ENCODE measurements at places on chromosomes 7 and 10.
A peak's percentile ranks its signal among the peaks of the same experiment; 100 is the strongest.

DNA sequence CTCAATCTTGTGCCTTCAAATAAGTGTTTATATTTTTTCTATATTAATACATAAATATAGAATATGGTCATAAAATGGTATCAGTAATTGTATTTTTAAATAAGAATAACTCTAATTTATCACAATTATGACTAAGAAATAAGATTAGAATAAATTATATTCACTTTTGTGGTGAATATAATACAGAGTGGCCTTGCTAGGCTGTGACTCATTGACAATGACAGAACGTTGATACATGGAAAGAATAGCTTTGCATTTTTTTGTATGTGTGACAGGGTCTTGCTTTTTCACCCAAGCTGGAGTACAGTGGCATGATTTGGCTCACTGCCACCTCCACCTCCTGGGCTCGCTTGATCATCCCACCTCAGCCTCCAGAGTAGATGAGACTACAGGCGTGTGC lies 47.8 kb upstream of the PCLO start:
- DNase-seq: no peak

DNA sequence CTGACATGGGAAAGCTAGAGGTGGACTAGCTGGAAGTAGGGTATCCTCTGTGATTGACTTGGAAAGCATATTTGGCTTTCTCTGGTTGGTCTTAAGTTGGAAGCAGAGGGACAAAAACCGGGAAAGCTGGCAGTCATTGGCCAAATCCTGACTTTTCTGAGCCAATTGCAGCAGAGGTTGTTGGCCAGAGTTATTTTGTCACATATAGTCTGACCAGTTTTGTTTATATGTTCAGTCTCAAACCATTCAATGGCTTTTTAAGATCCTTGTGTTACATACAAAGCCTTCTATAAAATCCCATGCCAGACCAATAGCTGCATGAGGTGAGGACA lies 6.3 kb downstream of the CFAP69 start:
- DNase-seq: no peak

DNA sequence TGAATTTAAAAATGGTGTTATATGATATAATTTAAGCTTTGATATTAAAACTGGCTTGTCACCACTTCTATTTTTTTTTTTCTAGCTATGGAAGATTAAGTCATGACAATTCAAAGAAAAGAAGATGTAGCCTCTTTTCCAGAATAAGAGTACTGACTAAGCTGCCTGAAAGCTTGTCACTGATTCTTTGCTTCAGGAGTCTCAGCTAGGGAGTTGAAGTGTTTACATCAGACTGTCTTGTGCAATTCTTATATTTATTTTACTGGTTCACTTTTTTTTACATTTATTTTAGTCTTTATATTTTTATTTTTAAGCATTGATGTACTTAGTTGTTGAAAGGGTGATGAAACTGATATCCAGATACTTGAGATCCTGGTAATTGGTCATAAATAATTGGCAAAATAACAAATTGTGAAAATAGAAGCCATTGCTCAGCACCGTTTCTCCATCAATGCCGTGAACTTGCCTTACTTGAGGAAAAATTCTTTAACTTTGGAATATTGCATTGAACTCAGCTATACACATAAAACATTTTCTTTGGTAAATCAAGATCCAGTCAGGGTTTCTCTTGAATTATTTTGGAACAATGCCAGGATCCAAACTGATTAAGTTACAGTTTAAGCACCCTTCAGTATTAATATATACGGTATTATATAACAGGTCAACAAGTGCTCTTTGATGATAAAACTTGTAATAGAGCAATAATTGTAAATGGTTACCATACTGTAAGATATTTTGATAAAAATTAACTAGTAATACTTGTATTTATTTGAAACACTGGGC lies 156.4 kb downstream of the PHTF2 start:
- no peak for DNase-seq

GRCh38 chr10:14572811-14573210 lies 201.9 kb downstream of the FAM107B start:
- DNase-seq: no peak

DNA sequence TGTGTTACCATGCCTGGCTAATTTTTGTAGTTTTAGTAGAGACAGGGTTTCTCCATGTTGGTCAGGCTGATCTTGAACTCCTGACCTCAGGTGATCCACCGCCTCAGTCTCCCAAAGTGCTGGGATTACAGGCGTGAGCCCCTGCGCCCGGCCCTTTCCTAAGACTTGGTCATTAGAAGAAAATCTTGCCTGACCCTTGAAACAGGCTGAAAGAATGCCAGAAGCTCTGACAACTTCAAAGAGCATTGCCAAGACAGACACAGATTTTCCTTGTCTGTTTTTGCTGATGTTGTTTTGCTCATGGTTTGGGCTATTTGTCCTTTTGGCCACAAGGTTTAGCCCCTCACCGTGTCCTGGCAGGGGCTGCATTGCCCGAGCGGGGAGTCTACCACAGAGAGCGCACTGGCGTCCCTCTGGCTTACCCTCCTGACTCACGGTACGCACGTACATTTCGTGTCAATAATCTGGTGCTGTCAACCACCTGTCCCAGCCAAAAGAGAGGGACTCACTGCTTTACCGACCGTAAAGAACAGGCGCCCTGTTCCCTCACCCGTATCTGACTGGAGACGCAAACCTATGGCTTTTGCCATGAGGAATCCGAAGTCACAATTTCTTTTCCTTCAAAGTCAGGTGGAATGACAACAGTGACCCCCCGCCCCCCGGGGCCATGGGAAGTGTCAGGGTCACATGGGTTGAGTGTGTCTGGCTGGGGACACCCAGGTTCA lies 10.1 kb upstream of the INPP5A start:
- DNase-seq: peak; percentile 41

DNA sequence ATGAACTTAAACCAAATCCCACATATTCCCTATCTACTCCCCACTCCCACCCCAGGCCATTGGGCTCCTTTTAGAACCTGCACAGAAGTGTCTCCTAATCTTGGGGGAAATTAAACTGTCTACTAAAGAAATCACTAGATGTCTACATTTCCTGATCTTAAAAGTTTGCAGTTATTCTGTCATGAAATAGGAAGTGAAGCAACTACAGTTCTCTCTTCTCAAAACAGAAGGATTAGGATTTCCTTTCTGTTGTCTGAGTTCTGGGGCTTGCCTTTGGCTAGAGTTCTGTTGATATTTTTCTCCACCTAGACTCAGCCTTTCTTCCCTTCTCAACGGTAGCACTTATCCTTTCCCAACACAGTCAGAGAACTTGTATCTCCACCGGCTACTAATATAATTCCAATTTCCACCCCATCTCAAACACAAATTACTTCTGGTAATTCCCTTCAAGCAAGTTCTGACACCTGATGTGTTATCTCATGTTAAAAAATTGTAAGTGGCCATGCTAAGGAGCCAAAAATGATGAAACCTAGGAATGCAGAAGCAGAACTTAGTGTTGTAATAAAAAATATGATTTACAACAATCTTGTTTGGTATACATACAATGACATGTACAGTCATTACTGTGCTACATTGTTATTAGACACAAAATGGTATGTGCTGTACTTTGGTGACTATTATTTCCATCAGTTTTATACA lies 12.1 kb downstream of the OR9A4 start:
- DNase-seq: no peak

DNA sequence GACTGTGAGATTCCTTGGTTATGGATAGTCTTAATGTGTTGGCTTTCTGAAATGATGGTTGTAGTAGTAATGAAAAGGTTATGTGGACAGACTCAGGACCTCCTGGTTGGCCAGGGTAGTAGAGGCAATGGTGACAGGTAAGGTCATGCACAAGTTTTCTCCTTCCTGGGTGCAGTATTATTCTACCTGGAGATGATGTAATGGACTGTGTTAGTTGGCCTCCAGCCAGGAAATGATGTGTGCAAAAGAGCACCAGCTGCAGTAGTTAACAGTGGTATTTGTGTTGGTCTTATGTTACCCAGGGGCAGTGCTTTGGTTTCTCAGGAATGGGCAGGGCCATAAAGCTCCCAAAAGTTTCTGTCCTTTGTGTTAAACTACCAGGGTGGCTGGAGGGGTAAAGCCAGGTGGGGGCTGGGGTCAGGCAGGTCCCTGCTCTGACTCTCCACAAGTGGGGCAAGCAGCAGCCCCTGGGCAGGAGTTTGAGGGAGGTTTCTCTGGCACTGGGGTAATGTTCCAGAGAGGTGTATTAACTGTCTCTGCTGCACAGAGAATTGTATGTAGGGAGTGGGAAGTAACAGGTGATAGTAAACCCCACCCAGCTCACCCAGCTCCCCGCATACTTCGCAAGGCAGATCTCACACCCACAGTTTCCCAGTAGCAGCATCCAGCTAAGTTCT lies 36.3 kb downstream of the GPR22 start:
- DNase-seq: no peak

DNA sequence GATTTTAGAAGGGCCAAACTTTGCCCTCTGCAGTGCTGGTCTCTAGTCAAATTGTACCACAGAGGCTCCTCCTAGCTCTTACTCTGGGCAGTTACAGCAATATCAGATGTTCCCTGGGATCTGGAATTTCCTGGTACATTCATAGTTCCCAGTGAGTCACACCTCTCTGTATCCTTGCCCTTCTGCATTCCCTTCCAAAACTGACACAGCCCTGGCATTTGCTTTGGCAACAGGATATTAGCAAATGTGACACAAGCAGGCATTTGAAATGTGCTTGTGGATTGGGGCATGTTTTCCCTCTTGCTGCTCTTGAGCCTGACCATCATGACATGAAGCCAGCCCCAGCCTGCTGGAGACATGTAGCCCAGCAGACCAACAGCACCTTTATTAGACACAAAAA lies 284.7 kb upstream of the AKR1E2 start:
- DNase-seq: no peak

DNA sequence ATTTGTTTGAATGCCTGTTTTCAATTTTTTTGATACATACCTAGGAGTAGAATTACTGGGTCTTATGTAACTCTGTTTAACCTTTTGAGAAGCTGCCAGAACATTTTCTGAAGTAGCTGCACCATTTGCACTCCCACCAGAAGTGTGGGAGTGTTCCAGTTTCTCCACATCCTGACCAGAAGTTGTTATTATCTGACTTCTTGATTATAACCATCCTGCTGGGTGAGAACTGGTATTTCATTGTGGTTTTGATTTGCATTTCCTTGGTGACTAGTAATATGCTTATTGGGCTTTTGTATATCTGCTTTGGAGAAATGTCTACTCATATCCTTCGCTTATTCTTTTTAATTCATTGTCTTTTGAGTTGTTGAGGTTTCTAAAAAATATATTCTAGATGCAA lies 117.2 kb upstream of the GLCCI1 start:
- no peak for DNase-seq

DNA sequence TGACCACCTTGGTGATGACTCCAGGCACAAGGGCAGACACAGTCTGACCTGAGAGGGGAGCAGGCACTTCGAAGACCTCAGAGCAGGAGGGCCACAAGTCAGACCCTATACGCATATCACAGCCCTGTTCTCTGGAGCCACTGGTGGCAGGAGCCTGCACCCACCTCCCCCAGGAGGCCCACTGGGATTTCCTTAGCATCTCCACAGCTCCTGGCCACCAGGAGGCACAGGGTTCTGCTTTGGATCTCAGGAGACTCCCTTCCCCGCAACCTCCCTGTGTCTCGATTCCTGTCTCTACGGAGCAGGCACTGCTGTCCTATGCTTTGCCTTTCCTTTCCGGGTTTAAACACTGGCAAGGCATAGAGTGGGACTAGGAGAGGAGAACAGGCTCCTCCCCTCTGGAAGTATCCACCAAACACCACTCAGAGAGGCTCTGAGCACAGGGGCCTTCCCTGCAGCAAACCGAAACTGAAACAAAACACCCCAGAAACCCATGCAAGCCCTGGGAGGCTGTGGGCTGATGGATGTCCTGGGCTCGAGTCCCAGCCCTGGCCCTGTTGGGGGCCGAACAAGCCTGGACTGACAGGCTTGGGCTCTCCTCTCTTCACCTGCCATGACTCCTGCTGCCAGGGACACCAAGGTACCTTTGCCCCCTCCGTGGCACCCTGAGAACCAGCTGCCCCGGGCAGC lies 166.3 kb downstream of the NEURL1 start:
- peak; percentile 81 for DNase-seq

- no peak for DNase-seq
Observed at GRCh38 chr10:66292922-66293321, 632.9 kb upstream of the LRRTM3 start.

DNA sequence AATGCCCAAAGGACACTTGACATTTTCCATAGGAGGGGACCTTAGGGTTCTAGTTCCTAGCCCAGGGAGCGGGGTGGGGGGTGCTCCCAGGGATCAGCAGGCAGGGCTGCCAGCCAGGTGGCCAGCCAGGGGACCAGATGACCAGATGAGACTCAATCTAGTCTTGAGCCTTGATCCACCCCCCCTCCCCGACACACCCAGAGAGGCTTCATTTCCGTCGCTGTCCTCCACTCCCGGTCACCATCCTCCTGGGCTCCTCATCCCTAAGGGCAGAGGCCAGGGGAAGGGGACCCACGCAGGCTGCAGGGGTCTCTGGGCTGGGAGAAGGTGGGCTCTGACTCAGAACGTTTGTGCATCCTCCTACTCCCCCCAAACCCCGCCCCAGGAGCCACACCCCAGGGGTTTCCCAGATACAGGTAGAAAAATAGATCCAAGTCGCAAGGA lies 1.0 kb downstream of the STX1A start:
- DNase-seq: peak; percentile 75

DNA sequence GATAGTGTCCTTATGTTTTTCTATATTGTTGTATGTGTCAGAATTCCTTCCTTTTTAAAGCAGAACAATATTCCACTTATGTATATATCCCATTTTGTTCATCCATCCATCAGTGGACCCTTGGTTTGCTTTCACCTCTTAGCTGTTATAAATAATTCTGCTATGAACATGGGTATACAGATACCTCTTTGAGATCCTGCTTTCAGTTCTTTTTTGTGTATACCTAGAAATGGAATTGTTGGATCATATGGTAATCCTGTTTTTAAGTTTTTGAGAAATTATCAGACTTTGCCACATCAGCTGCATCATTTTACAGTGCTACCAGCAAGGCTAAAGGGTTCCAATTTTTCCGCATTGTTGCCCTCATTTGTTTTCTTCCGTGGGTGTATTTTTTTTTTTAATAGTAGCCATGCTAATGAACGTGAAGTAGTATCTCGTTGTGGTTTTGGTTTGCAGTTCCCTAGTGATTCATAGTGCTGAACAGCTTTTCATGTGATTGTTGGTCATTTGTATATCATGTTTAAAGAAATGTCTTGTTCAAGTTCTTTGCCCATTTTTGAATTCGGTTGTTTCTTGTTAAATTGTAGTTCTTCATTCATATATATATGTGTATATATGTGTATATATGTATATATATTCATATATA lies 87.8 kb downstream of the LCOR start:
- no peak for DNase-seq
